ENCODE measurements at places on chromosomes 1 and 21.

GRCh38 chr1:226582966-226583365 is 34.4 kb downstream of the STUM start:
- DNase-seq, result no peak

- peak; percentile 33 for DNase-seq
Observed at GRCh38 chr1:19209439-19209989, 552 bp downstream of the UBR4 start.

GRCh38 chr1:120178799-120179756 is 2.8 kb upstream of the SEC22B start:
- DNase-seq, result no peak

DNA sequence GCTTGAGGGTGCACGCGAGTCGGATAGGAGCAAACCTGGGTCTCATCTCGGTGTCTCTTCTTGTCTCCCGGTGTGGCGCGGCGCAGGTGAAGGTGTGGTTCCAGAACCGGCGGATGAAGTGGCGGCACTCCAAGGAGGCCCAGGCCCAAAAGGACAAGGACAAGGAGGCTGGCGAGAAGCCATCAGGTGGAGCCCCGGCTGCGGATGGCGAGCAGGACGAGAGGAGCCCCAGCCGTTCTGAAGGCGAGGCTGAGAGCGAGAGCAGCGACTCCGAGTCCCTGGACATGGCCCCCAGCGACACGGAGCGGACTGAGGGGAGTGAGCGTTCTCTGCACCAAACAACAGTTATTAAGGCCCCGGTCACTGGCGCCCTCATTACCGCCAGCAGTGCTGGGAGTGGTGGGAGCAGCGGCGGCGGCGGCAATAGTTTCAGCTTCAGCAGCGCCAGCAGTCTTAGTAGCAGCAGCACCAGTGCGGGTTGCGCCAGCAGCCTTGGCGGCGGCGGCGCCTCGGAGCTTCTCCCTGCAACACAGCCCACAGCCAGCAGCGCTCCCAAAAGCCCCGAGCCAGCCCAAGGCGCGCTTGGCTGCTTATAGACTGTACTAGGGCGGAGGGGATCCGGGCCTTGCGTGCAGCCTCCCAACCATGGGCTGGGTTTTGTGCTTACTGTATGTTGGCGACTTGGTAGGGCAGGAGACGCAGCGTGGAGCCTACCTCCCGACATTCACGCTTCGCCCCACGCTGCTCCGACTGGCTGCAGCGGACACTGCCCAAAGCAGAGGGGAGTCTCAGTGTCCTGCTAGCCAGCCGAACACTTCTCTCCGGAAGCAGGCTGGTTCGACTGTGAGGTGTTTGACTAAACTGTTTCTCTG is 5.1 kb downstream of the HLX start:
- no peak for DNase-seq

DNA sequence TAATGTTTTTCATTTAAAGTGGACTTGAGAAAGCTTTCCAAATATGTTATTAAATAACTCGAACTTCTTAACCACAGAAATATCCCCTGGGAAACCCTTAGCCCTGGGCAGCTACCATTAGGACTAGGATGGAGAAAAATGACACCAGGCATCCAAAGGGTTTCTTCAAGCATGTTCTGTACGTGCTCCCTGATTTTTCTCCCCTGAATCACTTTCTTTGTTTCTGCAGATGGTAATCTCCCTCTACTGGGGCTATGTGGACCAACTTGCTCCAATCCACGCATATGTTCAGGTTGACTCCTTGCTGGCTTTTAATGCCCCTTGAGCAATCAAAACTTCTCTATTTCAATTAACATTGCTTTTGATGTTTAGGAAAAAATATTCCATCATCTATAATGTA is 312.7 kb upstream of the C1orf87 start:
- no peak for DNase-seq

DNA sequence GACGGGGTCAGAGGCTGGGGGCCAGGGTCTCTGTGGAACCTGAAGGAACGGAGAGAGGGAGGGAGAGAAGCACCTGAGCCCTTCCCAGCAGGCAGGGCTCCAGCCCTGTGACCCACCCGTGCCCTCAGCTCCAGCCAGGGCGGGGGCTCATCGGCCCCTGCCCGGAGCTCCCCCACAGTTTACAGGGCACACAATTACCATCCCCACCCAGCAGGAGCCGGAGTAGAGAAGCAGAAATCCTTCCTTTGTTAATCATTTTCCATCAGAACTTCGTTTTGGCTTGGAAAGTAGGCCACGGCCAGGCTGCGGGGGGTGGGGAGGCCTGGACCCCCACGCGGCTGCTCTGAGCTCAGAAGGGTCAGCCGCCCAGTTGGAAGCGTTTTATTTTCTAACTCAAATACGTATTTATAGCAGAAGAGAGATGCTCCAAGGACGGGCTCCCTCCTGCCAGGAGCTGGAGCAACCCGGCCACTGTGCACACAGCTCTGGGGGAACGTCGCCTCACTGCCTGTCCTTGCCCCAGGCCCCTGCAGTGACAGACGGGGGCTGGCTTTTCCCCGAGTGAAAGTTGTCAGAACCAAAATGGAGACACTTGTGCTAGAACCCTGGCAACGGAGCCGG is 42.7 kb upstream of the ADARB1 start:
- DNase-seq, result no peak

DNA sequence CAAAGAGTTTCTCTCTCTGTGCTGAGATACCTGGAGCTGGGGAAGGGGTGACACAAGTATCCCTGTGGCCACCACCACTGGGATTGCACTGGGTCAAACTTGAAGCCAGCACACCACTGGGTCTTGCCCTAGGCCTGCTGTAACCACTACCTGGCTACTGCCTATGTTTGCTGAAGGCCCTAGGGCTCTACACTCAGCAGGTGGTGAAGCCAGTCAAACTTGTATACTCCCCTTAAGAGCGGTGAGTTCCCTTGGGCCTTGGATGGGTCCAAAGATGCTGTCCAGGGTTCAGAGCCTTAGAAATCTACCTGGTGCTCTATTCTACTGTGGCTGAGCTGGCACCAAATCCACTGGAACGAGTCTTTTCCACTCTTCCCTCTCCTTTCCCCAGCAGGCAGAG is 47.0 kb upstream of the WDR26 start:
- no peak for DNase-seq

- DNase-seq, result no peak
Observed at GRCh38 chr1:235864931-235865525, 1.7 kb downstream of the LYST start.

- no peak for DNase-seq
Observed at GRCh38 chr1:29331309-29331708, 95.0 kb downstream of the PTPRU start.

DNA sequence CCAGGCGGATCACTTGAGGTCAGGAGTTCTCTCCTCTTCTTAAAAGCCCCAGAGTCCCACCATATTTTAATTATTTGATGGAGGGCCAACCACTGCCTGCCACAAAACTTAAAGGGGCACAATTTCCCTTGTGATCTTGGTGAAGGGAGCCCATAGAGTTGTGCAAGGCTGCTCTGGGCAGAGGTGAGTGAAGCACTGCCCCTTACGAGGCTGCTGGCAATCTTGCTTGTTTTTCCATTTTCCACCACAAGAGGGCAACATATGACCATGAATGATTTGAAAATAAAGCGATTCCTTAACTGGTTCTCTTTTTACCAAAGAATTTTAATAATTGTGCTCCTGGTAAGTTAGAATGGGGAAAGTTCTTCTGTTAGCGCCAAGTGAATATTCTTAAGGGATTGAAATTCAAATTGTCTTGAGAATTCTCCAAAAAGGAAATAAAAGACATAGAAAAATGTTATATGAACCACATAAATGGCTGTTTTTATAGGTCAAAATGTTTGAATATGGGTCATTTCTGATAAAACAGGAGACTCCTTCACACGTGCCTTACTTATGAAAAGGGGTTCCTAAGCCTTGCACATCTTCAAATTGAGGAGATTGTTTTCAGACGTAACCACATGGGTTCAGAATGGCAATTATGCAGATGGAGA is 22.7 kb downstream of the PGM1 start:
- peak; percentile 24 for DNase-seq

DNA sequence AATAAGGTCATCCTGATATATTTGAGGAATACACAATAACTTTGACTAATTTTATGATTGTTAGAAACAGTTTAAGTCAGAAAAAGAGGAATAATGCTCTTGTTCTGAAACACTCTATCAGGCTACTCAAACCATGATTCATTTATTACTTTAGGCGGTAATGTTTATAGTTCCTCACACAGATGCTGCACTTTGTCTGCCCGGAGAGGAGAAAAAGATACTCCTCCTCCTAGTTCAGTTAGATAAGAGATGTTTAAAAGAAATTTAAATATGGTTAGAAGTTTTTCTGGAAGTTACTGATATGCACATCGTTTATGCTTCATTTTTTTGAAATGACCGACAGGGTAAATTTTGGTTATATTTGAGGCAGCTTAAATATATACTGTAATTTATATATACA is 103.0 kb downstream of the ZMYM4 start:
- DNase-seq, result no peak

DNA sequence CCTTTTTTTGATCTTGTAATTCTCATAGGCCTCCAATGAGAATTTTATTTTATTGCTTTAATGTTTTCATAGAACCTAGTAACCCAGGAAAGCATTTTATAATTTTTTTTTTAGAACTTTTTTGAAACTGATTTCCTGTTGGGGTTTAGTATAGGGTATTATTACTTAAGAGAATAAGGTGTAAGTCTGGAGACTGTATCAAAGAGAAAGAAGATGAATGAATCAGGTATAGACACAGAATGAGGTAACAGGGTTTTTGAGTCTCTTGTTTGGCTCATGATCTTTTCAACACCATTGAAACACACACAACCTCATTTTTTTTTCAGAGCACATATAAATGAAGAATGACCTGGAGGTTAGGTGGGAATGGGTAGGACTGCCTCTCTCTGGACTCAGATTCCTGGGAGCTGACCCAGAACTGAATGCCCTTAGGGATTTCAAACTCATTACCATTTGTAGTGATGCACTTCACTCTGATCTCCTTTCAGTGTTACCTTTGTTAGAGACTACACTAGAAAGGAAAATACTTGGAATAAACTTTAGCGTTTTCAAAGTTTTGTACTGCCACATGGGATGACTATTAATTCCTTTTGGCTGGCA is 51.0 kb downstream of the EPB41 start:
- DNase-seq, result no peak

DNA sequence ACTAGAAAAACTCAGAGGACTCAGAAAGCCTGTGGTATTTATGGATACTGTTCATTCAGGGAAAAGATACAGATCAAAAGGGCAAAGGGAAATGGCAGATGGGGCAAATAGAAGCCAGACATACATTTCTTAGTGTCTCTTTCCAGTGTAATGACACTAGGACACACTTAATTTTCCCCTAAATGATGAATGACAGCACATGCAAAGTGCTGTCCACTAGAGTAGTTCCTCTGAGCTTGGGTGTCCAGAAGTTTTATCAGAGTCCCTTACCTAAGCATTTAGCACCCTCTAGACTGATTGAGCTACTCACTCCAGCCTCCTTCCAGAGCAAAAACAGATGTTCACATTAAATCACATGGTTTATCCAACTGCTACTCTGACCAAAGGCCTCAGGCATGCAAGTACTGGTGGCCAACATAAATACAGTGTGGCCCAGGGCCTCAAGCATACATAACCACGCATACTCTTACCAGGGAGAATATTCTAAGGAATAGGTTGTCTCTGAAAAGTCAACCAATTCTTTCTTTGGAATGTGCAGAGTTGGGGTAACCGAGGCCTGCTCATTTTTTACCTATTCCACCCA is 166.9 kb downstream of the NCAM2 start:
- DNase-seq, result no peak

- no peak for DNase-seq
Observed at GRCh38 chr1:235782601-235783000, 84.1 kb downstream of the LYST start.

DNA sequence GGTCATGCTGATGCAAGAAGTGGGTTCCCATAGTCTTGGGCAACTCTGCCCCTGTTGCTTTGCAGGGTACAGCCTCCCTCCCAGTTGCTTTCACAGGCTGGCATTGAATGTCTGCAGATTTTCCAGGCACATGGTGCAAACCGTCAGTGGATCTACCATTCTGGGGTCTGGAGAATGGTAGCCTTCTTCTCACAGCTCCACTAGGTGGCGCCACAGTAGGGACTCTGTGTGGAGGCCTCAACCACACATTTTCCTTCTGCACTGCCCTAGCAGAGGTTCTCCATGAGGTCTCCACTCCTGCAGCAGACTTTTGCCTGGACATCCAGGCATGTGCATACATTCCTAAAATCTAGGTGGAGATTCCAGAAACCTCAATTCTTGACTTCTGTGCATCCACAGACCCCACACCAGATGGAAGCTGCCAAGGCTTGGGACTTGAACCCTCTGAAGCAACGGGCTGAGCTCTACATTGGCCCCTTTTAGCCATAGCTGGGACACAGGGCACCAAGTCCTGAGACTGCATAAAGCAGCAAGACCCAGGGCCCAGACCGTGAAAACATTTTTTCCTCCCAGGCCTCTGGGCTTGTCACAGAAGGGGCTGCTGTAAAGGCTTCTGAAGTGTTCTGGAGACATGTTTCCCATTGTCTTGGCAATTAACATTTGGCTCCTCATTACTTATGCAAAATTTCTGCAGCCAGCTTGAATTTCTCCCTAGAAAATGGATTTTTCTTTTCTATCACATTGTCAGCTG is 466.2 kb upstream of the PBX1 start:
- DNase-seq, result no peak

- no peak for DNase-seq
Observed at GRCh38 chr1:152479792-152480595, 30.6 kb upstream of the LCE5A start.

DNA sequence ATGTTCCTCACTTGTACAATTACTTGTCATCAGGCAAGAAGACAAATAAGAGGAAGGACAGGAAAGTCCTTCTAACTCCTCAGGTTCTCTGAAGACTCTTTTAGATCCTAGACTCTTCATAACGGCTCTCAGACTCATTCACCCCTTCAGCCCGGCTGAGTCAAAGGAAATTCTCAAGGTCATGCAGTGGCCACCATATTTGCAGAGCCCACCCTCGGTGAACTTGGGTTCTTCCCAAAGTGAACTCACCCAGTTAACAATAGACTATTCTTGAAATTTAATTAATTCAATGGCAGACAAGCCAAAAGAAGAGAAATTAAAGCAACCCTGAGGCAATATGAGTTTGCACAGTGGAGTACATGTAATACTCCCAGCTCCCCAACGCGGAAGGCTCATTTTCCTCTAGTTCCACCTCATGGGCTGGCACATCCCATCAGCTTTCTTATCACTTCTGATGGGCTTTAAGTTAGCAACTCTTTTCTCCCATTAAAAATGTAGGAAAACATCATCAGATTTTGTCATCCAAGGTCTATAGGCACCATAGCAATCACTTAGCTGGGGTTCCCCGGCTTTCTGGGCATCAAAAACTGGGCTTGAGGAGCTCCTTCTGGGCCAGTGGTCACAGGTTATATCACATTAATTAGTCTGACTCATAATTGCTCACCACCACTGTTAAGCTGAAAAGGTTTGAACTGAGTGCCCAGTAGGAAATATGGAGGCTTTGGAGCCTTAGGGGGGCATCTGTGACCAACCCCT is 27.8 kb upstream of the TIAM1 start:
- DNase-seq, result no peak

GRCh38 chr1:69271587-69272125 is 296.1 kb upstream of the LRRC7 start:
- no peak for DNase-seq

Data from GM12892 (cell line).